ENCODE measurements at places on chromosomes 5 and 9.

GRCh38 chr9:87611776-87612175 lies 114.1 kb downstream of the DAPK1 start:
- DNase-seq, result no peak

DNA sequence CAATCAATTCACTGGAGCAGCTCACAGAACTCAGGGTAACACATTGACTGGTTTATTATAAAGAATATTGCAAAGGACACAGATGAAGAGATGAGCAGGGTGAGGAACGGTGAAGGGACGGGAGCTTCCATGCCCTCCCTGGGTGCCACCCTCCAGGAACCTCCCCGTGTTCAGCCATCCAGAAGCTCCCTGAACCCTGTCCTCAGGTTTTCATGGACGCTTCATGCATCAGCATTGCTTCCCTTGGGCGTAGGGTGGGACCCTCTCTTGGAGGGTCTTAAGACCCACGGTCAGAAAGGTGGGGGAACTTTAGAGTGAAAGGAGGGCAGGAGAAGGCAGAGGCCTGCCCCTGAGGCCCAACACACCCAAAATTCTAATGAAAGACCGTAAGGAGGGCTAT lies 12.8 kb downstream of the LAMC3 start:
- DNase-seq, result no peak

- peak; percentile 13 for DNase-seq
These were observed 789.3 kb downstream of the SEMA5A start for GRCh38 chr5:8756498-8757084.

DNA sequence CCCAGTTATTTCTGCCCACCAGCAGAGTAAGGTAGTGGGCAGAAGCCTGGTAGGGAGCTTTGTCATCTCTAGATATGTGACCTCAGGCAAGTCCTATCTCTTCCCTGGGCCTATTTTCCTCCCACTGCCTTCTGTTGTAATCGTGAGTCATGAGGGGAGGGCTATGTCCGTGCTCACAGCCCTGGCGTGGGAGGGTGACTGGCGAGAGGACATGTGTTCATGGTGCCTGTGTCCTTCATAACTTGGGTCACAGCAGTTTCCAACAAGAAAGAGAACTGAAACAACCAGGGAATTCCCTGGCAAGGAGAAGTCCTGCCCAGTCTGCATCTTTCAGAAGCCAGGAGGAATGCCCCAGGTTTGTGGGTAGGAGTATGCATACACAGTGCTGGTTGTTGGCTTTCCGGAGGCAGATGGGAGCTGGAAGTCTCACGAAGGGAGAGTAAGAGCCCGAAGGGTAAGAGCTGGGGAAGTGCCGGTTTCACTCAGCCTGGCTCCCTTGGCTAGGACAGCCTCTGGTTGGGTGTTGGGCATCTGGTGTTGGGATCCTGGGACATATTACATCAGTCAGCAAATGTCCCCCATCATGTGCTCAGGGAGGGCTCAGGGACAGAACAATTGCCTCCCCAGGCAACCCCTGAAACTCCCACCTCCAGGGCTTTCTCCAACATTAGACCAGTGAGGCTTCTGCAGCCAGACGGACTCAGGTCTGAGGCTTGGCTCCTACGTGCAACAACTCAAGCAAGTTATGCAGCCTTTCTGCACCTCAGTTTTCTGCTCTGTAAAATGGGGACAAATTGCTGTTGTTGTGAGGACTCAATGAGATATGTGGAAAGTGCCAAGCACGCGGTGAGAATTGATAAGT lies 4.3 kb upstream of the TIFAB start:
- no peak for DNase-seq

DNA sequence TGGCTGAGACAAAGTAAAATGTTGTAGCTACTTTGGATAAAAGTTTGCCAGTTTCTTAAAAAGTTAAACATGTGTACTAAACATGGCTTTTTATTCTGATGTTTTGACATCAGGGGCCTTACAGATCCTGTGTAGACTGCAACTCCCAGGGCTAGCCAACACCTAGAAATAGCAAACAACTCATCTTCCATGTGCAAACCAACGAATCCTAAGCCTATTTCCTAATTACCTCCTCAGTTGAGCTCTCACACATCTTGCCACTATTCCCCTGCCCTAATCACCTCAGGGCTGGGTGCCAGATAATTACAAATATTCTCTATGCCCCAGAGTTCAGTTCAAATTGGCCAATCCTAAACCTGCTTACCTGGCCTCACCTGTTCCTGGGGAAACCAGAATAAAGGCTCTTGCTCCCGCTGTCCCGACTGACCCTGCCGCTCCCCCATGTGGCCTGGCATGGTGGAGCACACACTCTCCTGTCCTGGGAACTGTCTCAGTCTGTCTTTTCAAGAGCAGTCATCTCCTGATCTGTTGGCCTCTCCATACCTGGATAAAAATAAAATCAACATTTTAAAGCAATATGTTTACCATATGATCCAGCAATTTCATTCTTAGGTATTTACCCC lies 37.1 kb upstream of the FAM169A start:
- peak; percentile 42 for DNase-seq

DNA sequence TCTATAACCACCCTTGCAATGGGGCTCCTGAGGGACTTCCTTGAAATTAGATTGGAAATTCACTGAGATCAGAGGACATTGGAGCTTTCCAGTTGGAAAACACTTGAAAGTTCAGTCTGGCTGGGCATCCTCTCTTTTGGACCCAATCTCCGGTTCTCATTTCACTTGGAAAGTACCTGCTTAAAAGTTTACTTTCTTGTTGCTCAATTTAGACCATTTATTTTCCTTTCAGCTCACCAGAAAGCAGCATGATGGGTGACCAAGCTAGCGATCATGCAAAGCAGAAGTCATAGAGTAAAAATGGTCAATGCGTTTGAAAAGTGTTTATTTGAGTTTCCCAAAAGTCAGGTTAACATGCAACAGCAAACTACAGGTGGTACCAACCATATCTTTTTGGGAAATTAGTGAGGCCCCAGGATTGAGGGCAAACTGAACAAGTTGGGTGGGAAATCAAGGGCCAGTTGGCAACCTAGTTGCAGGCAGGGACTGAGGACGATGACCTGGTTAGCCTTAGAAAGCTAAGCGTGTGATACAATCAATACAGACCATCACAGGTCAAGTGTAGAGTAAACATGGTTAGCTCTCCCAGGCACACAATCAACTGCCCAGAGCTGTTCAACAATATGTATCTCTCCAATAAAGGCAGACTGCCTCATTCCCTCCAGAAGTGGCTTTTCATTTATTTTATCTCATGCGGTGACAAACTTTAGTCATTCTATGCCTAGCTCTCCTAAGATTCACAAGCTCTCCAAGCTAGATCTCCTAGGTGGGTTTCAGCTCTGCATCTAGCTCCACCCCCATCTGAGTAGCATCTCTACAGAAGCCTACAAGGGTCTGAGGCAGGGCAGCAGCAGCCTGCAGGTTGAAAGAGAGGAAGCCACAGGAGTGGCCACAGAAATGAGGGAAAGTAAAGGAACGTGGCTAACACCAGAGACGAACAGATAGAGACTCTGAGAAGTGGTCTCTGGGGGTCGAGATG lies 136.9 kb downstream of the UGCG start:
- no peak for DNase-seq

- no peak for DNase-seq
These were observed 6.2 kb downstream of the MAPKAP1 start for GRCh38 chr9:125700791-125701190.

- peak; percentile 14 for DNase-seq
These were observed 24.9 kb upstream of the ADRA1B start for GRCh38 chr5:159891371-159891770.

- no peak for DNase-seq
These were observed 354.5 kb upstream of the FTMT start for GRCh38 chr5:121497176-121497575.

- no peak for DNase-seq
These were observed 192.7 kb downstream of the FANCC start for GRCh38 chr9:95124582-95125367.

GRCh38 chr5:96896806-96897205 lies 20.5 kb downstream of the ERAP2 start:
- DNase-seq, result no peak

DNA sequence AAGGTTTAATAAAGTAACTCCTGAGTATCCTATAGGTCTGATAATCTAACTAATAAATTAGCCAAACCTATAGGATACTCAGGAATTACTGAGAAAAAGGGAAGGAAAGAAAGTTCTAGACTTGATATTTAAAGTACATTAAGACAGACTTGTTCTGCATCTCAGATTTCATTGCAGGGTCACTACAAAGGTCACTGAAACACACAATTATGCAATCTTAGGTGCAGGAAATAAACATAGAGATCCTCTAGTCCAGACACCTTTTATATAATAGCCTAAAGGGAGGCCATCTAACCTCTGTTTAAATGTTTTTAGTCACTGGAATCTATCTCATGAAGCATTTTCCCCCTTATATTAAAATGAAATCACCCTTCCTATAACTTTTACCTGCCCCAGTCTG lies 1215.7 kb downstream of the MAT2B start:
- DNase-seq, result no peak

- DNase-seq, result no peak
These were observed 27.2 kb downstream of the PRRC2B start for GRCh38 chr9:131420980-131421624.

DNA sequence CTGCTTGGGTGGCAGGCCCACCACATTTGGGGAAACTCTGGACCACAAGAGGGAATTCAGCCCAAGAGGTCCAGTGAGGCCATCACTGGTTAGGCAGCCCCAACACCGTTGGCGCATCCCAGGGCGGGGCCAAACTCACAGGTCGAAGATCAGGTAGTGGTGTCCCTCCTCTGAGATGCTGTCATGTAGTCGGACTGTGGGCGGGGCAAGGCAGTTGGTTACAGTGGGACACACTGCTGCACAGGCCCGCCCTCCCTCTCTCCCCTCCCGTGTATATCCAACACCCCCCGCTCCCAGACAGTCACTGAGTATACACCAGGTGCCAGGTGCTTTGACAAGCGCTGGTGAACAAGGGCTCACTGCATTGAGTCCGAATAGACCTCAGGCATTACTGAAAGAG lies 32.1 kb downstream of the CAMK2A start:
- no peak for DNase-seq

- no peak for DNase-seq
These were observed 1124.2 kb upstream of the WWC1 start for GRCh38 chr5:167167191-167167795.

DNA sequence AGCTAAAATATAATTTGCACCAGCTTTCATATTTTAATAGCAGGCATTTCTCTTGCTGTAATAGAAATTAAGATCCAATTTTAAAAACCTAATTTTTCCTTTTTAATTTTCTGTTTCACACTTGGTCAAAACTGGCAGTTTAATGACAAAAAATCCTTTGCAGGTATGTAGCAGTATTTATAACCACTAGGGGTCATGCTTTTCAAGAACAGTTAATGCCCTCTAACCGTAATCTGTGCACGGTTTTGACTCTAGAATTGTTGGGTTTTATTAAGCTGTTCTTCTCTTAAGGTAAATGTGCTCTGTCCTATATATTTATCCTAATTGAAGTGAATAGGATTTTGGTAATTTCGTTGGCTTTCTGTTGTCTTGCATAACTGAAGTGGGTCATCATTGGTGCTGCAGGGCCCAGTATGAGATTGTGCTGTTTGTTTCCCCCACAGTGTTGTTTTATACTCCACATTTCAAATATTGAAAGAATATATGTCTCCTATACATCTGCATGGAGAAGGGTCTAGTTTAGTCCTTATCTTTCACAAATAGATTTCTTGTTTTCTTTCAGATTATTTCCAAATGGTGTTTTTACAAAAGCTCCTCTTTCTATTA lies 107.4 kb downstream of the SCAMP1 start:
- DNase-seq, result no peak

- DNase-seq, result no peak
These were observed 88.9 kb downstream of the NUDT12 start for GRCh38 chr5:103473725-103474124.

DNA sequence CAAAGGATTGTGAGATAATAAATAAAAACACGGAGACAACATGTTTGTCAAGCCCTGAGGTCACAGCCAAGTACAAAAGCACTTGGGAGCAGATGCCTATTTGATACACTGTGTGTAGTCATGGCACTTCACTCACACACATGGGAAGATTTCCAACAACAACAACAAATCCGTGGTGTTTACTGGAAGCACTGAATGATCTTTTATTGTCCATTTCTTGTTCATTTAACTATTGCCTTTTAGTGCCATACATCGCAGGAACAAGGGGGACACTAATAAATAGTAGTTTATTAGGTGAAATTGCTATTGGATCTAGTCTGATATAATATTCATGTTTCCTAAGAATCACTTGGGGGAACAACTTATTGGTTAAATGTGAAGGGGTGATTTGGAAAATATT lies 20.4 kb upstream of the GDNF start:
- no peak for DNase-seq

DNA sequence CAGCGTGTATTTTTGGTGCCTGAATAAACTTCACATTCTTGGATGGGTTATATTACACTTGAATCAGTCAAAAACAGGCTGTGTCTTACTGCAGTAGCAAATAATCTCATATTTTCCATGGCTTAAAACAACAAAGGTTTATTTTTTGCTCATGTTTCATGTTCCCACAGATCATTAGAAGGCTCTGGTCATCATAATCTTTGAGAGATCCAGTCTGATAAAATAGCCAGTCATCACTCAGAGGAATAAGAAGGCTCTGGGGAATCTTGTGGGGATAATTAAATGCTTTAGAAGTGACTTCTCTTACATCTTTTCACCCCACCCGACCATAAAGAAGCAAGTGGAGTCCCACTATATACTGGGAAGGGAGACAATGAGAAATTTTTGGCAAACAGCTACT lies 417.7 kb downstream of the PSAT1 start:
- DNase-seq, result no peak

DNA sequence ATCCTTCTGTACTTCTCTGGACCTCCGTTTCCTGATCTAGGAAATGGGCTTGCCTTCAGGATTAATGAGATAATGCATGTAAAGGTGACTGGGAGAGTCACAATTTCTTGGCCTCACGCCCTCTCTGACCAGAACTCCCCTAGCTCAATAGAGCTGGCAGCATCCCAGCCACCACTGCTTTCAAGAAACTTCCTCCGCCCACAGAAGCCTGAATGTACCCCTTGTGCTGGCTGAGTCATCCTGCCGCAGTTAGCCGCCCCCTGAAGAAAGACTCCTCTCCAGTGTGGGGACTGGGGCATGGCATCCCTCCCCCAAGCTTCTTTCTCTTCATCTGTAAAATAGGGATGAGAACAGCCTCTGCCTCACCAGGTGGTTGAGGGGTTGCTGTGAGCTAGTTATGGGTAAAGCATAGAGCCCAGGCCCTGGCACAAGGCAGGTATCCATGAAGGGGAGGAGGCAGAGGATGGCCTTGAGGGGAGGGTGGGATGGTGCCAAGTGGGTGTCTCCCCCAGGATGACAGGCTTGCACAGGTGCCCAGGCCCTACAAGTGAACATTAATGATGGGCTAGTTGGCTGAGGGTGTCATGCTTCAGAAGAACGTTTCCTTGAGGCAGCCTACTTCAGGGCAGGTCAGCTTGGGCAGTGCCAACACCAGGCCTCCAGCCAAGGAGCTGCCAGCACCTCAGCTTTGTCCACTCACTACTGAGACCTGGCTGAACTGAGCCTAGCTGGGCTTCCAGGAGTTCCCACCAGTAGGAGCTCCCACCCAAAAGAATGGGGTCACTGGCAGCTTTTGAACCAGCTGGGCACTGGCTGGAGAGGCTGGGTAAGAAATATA lies 3.4 kb downstream of the PDLIM4 start:
- DNase-seq, result no peak

GRCh38 chr5:146052780-146053179 lies 52.6 kb downstream of the PLAC8L1 start:
- no peak for DNase-seq

- no peak for DNase-seq
These were observed 55.2 kb upstream of the ACTBL2 start for GRCh38 chr5:57537811-57538210.

GRCh38 chr5:151280443-151280842 lies 23.1 kb downstream of the SLC36A3 start:
- no peak for DNase-seq

All from nephron progenitor cell (in vitro differentiated cells).